ENCODE measurements at places on chromosomes 6 and 20.

GRCh38 chr20:18090044-18090443 is 32.3 kb upstream of the OVOL2 start:
- no peak for DNase-seq

DNA sequence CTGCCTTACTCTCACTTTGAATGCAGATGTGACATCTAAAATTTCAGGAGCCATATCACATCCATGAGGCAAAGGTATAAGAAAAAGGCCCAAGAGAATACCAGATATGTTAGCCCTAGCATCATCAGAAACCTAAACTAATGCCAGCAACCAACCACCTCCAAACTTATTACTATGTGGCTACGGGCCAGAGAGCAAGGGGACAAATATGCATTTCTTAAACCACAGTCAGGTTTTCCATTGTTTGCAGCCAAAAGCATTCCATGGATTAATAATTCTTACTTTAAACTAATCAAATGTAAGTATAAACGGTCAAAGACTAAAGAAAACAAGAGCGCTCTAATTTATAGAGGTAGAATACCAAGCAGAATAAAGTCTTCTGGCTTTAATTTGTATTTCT is 84.7 kb downstream of the TASP1 start:
- DNase-seq: no peak

GRCh38 chr20:11918981-11919380 is 1.3 kb downstream of the BTBD3 start:
- DNase-seq: no peak

- no peak for DNase-seq
These were observed 145.7 kb upstream of the MAN1A1 start for GRCh38 chr6:119495230-119495683.

- DNase-seq: no peak
These were observed 18.3 kb upstream of the AGPAT4 start for GRCh38 chr6:161292145-161292544.

DNA sequence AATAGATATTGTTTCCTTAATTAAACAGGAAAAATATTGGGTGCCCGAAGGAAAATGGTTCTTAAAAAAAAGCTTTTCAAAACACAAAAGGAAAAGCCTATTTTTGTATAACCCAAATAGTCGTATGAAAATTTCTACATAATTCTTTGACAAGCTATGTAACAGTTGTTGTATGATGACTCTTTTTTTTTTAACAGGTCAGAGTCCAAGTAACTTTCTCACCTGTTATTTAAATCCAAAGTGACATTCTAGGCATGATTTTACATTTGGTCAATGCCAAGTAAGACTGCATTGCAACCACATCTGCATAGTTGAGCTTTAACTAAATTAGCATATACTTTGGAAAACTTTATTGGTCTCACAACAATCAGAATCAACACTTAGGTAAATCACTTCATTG is 24.1 kb downstream of the GSTA2 start:
- no peak for DNase-seq

DNA sequence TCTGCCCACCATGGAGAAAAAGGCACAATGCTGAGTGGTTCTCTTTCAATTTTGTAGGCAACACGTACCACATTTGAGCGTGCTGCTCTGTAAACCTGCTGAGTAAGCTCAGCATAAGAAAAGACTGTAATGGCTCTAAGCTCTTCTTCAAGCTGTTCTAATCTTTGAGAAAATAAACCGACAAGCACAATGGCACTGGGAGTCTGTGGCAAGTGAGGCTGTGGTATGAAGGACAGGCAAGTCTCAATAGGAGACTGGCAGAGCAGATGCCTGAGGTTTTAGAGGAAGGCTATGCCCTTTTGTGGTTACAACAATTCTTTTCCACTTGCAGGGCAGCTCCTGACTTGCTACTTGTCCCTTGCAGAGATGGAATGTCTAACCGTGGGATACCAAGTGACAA is 136.7 kb upstream of the EXOC2 start:
- no peak for DNase-seq

GRCh38 chr6:134351615-134352474 is 33.9 kb upstream of the SGK1 start:
- no peak for DNase-seq

DNA sequence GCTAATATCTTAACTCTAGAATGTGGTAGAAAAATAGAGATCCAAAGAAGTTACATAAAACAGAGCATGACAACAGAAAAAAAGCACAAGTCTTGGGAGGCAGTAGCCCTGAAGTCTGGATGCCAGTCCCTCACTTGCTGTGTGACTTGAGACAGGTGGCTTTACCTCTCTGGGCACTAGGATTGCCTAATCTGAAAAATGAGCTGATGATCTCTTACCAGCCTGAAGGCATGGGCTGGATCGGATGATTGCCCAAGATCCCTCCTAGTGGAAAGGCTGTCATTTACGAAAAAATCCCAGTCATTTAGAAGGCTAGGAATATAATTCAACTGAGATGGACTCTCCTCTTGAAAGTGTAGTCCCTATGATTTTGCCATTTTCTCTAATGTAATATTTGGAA is 10.9 kb upstream of the GCM1 start:
- no peak for DNase-seq

GRCh38 chr6:30678964-30679726 is 6.3 kb upstream of the DHX16 start:
- DNase-seq: peak; percentile 86

DNA sequence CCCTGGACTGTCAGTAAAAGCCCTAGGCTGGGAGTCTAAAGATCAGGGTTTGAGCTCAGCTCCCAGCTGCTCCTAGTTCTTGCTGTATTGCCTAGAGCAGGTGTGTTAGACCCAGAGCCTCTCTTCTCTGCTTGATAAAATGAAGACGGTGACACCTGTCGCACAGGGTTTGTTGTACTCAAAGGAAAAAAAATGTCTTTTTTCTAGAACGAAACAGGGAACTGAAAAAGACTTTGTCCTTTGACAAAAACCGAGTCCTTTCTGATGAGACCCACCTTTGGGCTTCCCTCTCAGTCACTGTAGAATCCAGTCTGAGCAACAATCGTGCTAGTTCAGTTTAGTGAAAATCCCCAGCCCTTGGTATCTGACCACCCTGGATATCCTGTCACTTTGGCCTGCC is 102.1 kb upstream of the LAMP5 start:
- DNase-seq: no peak

DNA sequence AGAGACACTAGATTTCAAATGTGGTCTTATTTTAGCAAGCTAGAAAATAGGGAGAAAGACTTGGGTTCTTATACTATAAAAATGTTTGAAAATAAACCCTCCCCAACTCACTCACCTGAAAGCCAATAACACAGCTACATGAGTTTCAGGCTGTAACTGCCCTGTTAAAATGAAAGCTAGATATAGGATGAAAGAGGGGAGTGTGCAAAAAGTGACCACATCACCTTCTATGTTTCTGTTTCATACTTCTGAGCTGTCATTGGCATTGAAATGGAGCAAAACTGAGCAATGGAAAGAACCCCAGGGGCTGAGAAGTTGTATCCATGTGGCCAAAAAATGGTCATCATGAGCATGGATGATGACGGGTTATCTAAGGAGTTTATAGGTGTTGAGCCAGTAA is 148.1 kb upstream of the TENT5A start:
- no peak for DNase-seq

DNA sequence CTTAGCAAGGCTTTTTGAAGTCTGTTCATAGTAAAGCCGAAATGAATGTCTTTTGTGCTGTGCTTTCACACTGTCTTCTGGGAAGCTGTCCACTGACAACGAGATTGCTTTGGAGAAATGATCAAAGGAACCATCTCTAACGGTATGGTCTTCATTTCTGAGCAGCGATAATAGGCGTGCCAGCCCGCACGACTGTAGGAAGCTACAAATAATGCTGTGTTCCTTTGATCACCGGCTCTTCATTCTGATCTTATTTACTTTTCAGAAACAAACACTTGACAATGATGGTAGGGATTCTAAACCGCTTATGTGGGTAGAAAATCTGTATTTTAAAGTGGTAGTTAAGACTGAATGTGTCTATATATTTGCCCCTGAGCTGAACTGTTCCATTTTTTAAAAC is 306.6 kb upstream of the EXOC2 start:
- DNase-seq: no peak

GRCh38 chr6:3696525-3697088 is 54.9 kb downstream of the PXDC1 start:
- no peak for DNase-seq

DNA sequence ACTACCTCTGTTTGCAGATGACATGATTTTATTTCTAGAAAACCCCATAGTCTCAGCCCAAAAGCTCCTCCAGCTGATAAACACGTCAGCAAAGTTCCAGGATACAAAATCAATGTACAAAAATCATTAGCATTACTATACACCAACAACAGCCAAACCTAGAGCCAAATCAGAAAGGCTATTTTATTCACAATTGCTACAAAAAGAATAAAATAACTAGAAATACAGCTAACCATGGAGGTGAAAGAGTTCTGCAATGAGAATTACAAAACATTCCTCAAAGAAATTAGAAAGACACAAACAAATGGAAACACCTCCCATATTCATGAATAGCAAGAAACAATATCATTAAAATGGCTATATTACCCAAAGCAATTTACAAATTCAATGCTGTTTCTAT is 65.6 kb upstream of the HTR1E start:
- DNase-seq: no peak

GRCh38 chr6:95364016-95364604 is 213.2 kb upstream of the MANEA start:
- DNase-seq: no peak

DNA sequence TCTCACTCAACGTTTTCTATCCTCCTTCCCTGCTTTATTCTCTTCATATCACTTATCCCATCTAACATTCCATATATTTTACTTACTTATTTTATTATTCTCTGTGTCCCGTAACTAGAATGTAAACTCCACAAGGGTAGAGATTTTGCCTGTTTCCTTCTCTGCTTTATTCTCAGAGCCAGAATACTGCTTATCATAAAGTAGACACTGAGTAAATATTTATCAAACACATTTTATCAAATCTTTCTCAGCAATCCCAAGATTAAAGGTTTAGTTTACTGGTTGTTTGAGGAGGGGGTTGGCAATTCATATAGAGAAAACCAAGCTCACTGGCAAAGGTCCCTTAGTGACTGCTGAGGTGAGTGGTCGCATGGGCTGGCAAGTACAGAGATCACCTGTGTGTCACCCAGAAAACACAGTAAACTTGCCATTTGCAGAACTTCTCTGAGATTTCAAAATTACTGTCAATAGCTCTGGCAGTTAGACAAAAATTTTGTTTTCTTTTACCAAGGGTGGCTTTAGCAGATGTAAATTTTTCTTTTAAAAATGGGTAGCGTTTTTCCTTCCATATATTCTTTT is 662.4 kb downstream of the UTRN start:
- DNase-seq: no peak

- DNase-seq: no peak
These were observed 23.6 kb downstream of the NEDD9 start for GRCh38 chr6:11208854-11209253.

GRCh38 chr20:23230766-23231385 is 119.7 kb upstream of the NXT1 start:
- no peak for DNase-seq

DNA sequence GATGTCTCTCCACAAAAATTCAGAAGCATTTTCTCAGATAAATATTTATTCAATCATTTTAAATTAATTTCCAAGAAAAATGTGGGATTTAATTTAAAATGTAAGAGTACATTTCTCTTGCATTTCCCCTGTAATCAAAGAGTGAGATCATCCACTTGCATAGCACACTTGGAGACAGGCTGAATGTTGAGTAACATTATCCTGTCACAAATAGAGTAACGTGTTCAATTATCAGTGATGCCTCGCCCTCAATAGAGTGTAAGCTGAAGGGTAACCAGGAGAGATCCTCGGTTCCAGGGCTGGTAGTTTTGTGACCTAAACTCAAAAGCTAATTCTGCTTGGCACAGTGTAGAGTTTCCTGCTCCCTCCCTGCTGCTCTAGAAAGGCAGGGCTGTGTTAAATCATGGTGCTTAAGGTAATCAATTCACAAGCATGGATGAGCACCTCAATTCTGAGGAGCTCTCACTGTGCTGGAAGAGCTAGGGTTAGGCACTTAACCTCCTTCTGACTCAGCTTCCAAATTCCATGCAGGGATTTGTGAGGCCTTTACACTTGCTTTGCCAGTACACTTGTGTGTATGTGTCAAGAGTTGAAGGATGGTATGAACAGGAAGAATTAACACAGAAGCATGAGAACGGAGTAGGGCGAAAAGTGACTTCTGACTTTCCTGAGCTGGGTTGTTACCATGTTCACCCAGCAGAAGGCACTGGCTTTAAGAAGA is 56.6 kb downstream of the MMUT start:
- DNase-seq: no peak

- no peak for DNase-seq
These were observed 128.9 kb downstream of the FOXC1 start for GRCh38 chr6:1738558-1739081.

- DNase-seq: no peak
These were observed 218.2 kb upstream of the RREB1 start for GRCh38 chr6:6889601-6890000.

DNA sequence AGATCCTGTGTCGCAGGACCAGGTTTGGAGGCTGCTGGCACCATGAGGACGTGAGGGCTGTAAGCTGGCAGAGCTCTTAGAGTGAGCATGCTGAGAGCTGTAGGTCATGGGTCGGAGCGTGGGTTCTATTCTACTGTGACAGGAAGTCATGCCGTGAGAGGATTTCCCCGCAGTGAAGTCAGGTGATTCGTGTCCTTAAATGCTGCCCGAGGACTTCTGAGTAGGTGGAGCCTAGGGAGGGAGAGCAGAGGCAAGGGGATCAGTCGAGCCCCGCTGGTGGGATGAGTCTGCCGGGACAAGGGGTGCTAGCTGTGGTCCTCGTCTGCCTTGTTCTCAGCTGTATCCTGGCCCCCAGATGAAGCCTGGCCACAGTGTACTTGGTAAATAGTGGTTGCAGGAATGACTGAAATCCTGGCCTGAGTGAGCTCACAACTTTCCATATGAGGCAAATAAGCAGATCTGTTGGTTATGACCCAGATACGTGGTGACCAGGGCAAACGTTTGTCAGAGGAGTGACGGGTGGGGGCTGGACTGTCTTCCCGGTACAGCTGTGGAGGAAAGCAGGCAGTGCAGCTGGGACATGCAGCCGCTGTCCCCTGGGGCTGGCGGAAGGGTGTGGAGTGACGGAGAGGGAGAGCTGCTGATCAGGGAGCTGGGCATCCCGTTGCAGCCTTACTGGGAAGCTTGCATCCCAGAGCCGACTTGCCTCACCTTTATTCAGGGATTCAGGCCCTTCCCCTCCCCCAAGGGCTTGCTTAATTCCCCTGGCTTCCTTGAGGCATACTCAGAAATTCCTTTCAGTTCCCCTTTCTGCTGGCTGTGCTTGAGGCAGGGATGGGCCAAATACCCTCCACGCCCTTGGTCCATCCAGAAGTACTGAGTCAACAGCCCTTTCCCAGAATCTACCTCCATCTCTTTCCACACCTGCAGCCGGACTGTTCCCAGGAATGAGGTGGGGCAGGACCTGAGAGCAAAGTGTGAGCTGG is 250.9 kb upstream of the RREB1 start:
- DNase-seq: no peak

- no peak for DNase-seq
These were observed 65.1 kb downstream of the CGA start for GRCh38 chr6:87029711-87030314.

DNA sequence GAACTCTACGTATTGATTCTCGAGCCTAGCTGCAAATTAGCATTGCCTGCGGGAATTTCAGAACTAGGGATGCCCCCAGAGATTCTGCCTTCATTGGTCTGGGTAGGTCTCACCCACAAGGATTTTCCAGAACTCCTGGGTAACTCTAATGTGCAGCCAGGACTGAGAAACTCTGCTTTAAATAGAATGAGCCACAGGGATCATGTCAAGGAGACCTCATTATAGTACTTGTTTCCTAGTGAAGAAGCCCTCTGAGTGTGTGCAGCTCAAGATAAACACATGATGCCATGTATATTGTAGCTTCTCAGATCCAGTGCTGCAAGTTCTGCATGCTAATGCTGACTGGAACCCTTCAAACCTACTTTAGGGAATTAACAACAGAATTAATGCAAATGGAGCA is 179.2 kb downstream of the PHACTR1 start:
- DNase-seq: no peak

Data from stimulated activated CD8-positive, alpha-beta memory T cell treated with anti-CD3 and anti-CD28 coated beads, Interleukin-4, amount 100 ng/mL, for 1 hour (primary cell).